Lung (tissue), 17 donors: ENCODE measurements at places on chromosomes 12 and 14. TPM values are rescaled to one million over a fixed set of nuclear protein-coding genes. Genes with fewer than 3 reads are reported as not detected.

DNA sequence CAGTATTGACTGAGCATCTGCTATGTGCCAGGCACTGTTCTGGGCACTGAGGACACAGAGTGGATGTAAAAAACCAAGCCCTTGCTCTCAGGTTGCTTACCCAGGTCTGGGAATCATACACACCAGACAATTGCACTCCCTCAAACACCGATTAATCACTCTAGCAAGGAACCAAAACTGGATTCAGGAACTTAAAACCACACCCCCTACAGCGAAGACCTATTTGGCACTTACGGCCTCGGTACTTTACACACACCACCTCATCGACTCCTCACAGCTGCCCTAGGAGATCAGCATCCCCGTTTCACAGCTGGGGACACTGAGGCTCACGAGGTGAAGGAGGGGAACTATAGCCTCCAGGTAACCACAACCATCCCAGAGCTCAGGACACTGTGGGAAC is 1.6 kb downstream of the GLTP start:
- no peak for DNase-seq

DNA sequence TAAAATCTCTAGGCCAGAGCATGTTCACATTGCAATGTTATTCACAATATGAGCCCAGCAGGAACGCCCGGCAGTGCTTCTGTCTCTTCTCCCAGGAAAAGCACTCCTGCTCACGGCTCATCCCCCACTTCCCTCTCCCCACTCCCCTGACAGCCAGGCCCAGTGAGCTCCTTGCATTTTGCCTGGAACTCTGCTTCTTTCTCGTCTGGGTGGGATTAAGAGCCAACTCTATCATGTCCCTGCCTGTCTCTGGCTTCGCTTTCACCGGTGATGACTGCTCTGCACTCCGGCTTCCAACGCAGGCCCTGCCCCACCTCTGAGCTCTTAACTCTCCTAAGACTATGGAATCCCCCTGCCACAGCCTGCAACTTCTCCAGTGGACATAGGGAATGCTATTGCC is 2.5 kb downstream of the PLEK2 start:
- DNase-seq: no peak

GRCh38 chr12:122018457-122018856 is 3.2 kb upstream of the BCL7A start:
- no peak for DNase-seq

- DNase-seq: no peak
Observed at GRCh38 chr12:77947330-77947729, 116.6 kb downstream of the NAV3 start.

DNA sequence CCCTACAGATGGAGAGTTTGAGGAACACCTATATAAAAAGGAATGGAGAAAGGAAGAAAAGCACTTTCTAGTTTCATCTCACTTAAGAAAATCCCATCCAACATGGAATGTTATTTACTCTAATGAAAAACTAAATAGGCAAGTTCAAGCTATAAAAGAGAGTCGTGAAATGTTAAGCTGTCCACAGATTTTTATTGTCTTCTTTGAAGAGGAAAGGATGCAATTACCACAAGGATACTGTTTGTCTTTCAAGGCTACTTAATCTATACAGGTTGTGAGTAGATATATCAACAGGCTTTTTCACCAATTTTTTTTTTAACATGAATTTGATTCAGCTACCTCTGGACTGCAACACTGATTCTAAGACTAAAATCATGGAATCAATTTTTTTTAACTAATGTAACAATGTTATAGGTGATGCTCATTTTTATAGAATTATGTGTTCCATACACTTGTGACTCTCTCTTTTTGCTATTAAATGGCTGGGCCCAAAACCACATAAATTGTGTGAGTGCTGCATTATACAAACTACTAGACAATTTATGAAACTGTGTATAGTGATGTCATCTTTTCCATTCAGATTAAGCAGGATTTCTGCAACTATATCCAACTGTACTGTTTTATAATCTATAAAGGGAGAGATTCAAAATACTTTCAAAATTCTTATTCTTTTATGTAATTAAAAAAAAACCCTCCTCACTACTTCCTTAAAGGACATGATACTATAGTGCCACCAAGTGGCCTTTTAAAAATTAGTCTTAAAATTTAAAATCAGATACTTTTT is 26.8 kb upstream of the BMAL2 start:
- DNase-seq: no peak

- no peak for DNase-seq
Observed at GRCh38 chr14:74255281-74255680, 16.0 kb downstream of the VSX2 start.

GRCh38 chr12:112427760-112428159 is 9.0 kb downstream of the PTPN11 start:
- no peak for DNase-seq

GRCh38 chr14:88388741-88389282 is 3.4 kb downstream of the SPATA7 start:
- no peak for DNase-seq

GRCh38 chr12:104249017-104249416 is 33.4 kb downstream of the TXNRD1 start:
- no peak for DNase-seq

GRCh38 chr12:115898670-115899069 is 378.8 kb downstream of the MED13L start:
- no peak for DNase-seq

DNA sequence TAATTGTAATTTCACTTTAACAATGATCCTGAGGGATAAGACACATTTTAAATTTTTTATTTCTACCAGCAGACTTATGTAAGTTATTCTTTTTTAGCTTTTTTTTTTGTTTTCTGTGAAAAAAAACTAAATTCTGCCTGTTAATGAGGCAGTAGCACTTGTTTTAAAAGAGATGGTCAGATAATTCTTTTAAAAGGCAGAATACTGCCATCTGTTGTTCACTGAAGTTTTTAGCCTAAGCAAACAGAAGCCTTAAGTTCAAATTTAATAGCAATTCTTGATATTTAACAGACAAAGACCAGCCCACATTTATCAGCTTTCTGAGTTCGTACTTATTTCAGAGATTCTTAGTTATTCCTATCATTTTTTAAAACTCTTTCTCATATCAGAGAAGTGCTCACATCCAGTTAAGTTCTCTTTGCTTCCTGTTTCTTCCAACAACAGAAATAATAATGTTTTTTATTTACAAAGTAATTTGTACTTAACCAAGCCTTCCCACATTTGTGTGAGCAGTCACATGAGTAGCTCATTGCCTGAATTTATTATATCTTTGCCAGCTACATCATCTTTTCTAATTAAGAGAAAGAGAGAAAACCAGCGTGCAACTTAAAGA is 93.4 kb upstream of the SLCO1C1 start:
- no peak for DNase-seq

GRCh38 chr12:100823963-100824362 is 29.4 kb downstream of the ANO4 start:
- no peak for DNase-seq

DNA sequence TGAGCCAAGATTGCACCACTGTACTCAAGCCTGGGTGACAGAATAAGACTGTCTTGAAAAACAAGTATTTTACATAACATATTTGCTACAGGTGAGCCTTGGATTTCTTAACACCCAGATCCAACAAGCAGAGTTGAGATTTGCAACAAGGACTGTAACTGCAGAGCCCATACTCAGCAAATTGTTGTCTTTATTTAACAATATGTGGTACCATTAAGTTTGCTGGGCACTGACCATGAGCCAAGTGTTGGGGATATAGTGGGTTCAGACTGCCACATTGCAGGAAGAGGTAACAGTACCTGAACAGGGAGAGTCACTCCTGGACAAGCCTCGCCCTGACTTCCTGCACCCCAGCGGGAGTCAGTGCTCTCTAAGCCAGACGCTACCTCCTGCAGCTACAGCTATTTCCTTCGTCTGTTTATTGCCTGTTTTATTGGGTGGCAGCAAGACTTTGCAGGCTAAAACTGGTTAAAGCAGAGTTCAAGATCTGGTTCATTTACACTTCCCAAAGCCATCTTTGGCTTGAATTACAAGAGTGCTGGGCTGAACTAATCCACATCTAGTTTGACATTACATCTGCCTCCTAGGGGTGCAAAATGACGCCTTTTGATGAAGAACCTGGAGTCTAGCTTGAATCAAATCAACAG is 12.5 kb downstream of the AHSA1 start:
- no peak for DNase-seq

GRCh38 chr14:57963071-57963470 is 97.2 kb upstream of the SLC35F4 start:
- no peak for DNase-seq

- peak; percentile 22 for DNase-seq
Observed at GRCh38 chr14:31269634-31270195, 62.1 kb upstream of the HECTD1 start.

DNA sequence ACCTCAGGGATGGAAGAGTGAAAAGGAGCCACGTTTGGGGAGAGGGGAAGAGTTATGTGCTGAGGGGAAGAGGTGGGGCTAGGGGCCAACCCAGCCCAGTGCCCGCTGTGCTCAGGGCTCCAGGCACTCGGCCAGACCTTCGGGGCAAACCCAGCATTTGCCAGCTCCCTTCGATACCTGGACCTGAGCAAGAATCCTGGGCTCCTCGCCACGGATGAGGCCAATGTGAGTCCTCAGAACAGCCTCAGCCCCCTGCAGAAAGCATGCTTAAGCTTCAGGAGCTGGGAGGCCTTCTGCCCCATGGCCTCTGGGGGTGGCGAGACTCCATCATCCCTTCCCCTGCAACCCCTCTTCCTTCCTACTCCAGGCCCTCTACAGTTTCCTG is 5.0 kb downstream of the CARMIL3 start:
- DNase-seq: no peak

DNA sequence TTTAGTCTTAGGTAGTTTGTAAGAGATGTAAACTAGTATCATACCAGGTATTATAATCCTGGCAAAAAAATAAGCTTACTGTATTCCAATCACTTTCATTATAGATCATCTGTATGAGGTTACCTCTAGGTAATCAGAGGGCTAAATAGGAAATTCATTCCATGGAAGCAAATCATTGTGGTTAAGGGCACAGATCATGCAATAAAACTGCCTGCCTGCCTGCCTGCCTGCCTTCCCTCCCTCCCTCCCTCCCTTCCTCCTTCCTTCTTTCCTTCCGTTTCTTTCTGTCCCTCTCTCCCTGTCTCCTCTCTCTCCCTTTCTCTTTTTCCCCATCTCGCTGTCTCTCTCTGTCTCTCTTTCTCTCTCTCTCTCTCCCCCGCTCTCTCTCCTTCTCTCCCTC is 3.2 kb upstream of the CLEC9A start:
- no peak for DNase-seq

GRCh38 chr12:8661016-8661415 is 1.6 kb downstream of the MFAP5 start:
- DNase-seq: no peak

DNA sequence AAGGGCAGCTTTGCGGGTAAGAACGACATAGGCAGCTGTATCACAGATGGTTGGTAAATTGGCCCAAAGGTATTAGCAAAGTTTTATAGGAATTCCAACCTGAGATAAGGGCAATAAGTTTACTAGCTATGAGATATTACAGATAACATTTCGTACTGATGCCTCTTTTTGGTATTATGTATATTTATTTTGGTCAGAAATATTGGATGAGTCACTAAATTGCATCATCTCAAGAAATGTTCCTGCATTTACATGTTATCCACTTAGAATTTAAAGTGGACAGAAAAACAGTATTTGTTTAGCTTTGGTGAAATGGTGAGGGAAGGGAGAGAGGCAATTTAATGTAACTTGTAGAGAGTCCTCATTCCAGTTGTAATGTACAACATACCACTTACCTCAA is 65.1 kb upstream of the PZP start:
- DNase-seq: no peak

GRCh38 chr14:26265170-26265685 is 332.6 kb downstream of the NOVA1 start:
- peak; percentile 74 for DNase-seq

GRCh38 chr14:55418411-55418810 is 6.8 kb upstream of the ATG14 start:
- DNase-seq: no peak

- DNase-seq: peak; percentile 79
Observed at GRCh38 chr14:68349900-68350629, 442.8 kb downstream of the ZFP36L1 start.

GRCh38 chr12:123444092-123445026 is 7.9 kb upstream of the RILPL2 start:
- DNase-seq: no peak

DNA sequence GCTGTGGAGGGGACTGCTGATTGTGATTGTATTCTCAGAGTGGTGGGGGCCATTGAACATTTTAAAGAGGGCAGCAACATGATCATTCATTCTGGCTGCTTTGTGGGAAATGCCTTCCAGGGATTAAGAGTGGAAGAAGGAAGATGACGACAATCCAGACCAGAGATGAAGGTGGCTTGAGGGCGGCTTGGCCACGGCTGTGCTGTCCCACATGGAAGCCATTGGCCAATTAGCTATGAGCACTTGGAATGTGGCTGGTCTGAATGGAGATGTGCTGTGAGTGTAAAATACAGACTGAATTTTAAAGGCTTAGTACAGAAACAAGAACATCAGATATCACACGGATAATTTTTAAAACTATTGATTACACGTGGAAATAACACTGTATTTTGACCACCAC is 19.2 kb upstream of the SLC10A1 start:
- no peak for DNase-seq

- no peak for DNase-seq
Observed at GRCh38 chr14:75634848-75635247, 25.8 kb downstream of the ERG28 start.

FOXN4 gene
- 0.25 TPM for total RNA-seq

LBHD2 gene
- not detected for total RNA-seq

OR11H7 gene
- total RNA-seq: not detected

GPRC5D gene
- total RNA-seq: not detected

IRAK3 gene
- total RNA-seq: 47.8 TPM

CHST11 gene
- 63.2 TPM for total RNA-seq
